NCI-H524 (cell line): ENCODE measurements at places on chromosomes 6 and 20.
A peak's percentile ranks its signal among the peaks of the same experiment; 100 is the strongest.

- DNase-seq, result no peak
These were observed 32.2 kb upstream of the MYB start for GRCh38 chr6:135148889-135149288.

DNA sequence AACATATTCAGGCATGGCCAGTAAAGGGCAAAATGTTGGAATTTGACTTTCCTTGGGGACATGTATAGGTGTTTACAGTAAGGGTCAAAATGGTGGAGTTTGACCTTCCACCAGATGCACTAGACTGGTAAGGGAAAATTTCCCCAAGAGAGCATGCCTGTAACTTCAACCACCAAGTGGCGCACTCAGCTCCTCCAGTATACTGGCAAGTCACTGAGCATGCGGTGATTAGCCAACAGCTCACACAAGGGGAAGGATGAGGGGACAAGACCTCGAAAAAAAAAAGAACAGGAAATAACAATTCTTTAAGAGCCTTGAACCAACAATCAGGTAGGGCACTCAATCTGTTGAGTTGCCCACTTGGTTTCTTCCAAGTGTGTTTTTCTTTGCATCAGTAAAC, 140.9 kb downstream of the EYS start:
- no peak for DNase-seq

- no peak for DNase-seq
These were observed 166.5 kb upstream of the MYLIP start for GRCh38 chr6:15962449-15962764.

- DNase-seq, result no peak
These were observed 8.8 kb downstream of the HSF2 start for GRCh38 chr6:122408240-122408639.

DNA sequence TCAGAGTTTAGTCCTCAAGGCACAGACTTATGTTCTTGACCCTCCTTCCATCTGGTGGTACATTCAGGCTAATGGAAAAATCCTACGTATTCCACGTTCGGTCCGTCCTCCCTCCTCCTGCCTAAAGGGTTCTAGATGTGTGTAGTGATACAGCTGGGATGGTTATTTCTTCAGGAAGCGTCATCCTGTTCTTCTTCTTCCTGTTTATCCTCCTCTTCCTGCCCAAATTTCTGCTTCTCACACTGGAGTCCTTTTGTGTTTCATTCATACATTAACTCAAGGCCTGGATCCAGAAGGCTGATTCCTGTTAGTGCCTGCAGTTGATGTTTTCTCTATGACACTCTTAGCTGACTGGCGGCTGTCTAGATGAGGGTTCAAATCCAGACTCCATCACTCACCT, 16.8 kb upstream of the UNC93A start:
- DNase-seq, result no peak

DNA sequence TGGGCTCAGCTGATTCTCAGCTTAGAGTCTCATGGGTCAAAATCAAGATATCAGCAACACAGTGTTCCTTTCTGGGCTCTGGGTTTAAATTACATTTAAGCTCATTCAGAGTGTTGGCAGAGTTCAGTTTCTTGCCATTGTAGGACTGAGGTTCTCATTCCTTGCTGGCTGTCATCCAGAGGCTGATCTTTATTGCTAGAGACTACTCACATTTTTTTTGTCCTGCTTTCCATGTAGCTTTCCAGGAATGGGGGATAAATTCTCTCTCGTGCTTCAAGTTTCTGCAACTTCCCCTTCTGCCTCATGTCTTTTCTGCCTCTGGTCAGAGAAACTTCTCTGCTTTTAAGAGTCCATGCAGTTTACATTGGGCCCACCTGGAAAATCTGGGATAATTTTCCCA, 86.9 kb downstream of the RFX6 start:
- DNase-seq, result no peak

DNA sequence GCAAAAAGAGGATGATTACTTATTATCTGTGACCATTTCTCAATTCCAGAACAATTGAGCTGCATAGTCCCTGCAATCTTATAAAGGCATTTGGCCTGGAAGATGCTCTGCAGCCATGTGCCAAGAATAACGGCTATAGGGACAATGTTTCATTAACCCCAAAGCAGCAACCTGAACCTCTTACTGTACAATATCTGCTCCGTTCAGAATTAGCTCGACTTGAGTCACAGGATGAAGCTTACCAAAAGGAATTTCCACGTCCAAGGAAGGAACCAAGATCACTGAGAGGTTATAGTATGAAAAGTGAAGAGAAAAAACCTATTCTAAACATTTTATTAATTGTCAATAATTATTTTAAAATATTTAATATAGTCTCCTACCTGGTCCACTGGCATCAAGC, 167.3 kb upstream of the GMDS start:
- no peak for DNase-seq

GRCh38 chr6:119096721-119097565, 18.5 kb upstream of the FAM184A start:
- no peak for DNase-seq

GRCh38 chr6:148288541-148288940, 54.1 kb upstream of the SASH1 start:
- no peak for DNase-seq

- DNase-seq, result no peak
These were observed 107.2 kb downstream of the LY86 start for GRCh38 chr6:6695625-6696276.

DNA sequence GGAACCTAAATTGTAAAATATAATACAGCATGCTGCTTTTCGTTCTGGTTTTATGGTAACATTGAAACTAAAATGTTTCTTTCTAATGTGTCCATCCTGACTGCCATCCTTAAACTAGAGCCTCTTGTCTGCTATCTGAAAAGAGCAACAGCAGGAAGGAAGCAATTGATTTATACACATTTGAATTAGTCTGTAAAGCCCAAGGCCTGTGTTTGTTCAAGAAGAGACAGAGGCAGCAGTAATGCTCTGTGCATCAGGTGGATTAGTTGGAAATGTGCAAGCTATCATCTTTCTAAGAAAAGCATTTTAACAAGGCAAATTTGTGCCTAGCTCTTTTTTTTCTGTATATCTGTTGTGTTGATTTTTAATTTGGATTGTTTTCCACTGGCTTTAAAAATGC, 128.6 kb downstream of the SCAF8 start:
- no peak for DNase-seq

- DNase-seq, result no peak
These were observed 298.8 kb downstream of the FOXA2 start for GRCh38 chr20:22285555-22285954.

DNA sequence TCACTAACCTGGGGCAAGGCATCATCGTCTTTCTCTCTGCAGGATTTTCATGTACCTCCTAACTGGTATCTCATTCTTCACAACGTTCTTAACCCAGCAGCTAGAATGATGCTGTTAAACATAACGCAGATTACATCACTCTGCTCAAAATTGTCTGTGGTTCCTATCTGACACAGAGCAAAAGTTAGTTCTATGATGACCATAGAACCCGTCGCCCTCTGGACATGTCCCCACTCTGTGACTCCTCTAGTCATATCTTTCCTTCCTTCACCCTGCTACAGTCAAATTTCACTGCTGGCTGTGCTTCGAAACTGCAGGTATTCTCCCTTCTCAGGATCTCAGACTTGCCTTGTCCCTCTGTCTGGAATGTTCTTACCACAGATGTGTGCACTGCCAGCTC, 87.4 kb upstream of the TPD52L1 start:
- no peak for DNase-seq

DNA sequence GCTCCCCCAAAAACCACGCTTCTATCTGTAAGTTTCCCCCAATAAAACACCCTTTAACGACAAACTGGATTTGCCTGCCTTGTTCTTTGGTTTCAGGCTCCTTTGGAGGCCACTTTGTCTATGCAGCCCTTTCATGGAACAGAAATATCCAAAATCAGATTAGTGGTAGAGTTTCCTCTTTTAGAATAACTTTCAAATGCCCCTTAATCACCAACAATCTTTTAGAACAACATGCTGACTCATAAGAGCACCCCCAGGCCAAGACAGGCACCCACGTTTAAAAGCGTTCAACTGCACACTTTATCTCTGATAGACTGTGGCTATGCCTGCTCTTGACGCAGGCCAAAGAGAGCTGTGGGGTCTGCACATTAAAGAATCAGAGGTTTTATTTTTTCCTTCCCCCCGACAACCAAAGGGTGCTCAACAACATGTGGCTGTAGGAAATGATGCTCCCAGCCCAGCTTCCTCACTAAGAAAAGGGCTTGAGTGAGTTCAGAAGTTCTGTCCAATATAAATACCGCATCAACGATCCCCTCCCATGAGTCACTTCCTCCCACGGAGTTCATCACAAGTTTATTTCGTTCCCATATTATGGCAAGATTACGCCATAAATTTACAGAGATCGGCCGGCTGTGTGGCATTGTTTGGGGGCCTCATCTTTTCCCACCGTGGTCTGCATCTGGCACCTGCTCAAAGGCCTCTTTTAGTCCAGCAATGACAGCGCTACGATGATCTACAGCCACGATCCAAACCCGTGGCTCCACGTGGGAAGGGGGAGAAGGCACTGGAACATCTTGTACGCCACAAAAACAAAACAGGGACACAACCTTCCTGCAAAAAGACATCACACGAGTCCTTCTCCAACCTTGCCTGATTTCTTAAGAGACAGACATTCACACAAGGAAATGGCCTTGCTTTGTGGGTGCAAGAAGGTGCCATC, 88.8 kb upstream of the NFATC2 start:
- DNase-seq, result no peak

GRCh38 chr6:110951986-110952794, 6.3 kb upstream of the GTF3C6 start:
- DNase-seq, result no peak

- peak; percentile 91 for DNase-seq
These were observed 77.7 kb upstream of the ZFP64 start for GRCh38 chr20:52269321-52269720.

DNA sequence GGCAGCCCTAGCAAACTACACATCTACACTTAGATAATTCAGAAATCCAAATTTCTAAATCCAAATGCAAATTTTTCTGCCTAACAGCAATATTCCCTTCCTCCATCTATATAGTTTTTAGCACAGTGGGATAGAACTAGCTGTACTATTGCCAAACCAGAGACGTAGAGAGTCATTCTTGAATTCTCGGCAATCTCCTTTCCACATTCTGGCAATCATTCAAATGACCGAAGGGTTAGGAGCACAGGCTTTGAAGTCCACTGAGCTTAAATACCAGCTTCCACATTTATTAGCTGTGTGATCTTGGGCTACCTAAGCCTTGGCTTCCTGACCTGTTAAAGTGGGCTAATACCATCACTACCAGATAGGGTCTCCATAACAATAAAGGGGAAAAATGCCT, 3.1 kb upstream of the RPS12 start:
- DNase-seq, result no peak

DNA sequence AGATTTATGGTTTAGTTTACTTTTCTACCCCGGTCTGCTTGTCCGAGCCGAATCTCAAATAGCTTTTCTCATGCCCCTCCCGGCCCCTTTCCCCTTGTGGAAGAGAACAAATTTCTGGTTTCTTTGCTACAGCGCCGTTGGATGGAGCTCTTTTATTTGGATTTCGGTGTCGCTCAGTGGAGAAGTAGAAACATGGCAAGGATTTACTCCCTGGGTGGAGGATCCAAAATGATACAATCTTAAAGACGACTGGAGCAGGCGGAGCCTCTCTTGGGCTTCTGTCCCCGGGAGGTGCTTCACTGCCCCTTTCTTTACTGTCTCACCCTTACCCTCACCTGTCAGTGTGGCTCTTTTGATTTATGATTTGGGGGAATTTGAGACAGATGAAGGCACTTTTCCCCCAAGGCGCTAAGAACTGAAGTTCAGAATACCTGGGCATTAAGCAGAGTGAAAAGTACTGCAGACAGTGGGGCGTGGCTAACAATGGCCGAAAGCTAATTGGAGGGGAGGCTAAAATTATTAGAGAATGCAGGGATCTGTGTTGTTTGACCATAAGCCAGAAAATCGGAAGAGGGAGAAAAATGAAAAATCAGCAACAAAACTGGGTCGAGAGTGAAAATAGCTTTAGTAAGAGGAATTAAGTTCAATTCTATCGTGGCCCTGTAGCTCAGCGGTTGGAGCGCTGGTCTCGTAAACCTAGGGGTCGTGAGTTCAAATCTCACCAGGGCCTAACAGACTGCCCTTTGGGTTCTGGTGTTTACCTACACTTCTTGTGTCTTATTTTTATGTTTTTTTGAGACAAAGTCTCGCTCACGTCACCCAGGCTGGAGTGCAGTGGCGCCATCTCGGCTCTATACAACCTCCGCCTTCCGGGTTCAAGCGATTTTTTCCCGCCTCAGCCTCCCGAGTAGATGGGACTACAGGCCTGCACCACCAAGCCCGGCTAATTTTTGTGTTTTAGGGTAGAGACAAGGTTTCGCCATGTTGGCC, 145.1 kb upstream of the ZNF184 start:
- DNase-seq, result peak; percentile 80

DNA sequence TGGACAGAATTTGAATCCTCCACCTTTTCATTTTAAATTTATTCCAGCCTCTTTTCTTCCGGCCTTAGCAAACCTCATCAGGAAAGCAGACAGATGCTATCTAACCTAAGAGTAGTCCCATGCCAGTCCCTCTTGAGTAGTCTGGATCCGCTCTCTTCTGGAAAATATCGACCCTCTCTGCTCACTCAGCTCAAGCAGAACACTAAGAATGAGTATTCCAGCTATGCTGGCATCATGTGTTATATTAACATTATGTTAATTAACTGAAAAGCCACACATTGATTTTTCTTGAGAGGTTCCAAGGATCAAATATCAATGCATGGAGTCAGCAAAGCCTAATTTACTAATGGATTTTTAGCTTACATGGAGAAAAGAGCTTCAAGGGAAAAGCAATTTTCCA, 161.4 kb downstream of the ID4 start:
- DNase-seq, result peak; percentile 51

GRCh38 chr20:58005581-58006345, 222.7 kb downstream of the ANKRD60 start:
- no peak for DNase-seq

- DNase-seq, result no peak
These were observed 193.4 kb upstream of the PRDM1 start for GRCh38 chr6:105892577-105893262.

GRCh38 chr6:219641-220198, 72.6 kb upstream of the DUSP22 start:
- no peak for DNase-seq

GRCh38 chr20:53819973-53820451, 226.4 kb upstream of the ZNF217 start:
- no peak for DNase-seq

GRCh38 chr6:22433745-22434144, 135.6 kb upstream of the HDGFL1 start:
- no peak for DNase-seq

GRCh38 chr20:6689339-6689973, 78.0 kb upstream of the BMP2 start:
- no peak for DNase-seq
